ENCODE measurements at places on chromosomes 12 and 14.

- peak; percentile 68 for DNase-seq
These were observed 7.3 kb downstream of the STXBP6 start for GRCh38 chr14:25042362-25043299.

GRCh38 chr14:51041108-51041531 lies 53.8 kb downstream of the TRIM9 start:
- no peak for DNase-seq

- DNase-seq: peak; percentile 99
These were observed 1.9 kb upstream of the PTMS start for GRCh38 chr12:6764011-6764828.

DNA sequence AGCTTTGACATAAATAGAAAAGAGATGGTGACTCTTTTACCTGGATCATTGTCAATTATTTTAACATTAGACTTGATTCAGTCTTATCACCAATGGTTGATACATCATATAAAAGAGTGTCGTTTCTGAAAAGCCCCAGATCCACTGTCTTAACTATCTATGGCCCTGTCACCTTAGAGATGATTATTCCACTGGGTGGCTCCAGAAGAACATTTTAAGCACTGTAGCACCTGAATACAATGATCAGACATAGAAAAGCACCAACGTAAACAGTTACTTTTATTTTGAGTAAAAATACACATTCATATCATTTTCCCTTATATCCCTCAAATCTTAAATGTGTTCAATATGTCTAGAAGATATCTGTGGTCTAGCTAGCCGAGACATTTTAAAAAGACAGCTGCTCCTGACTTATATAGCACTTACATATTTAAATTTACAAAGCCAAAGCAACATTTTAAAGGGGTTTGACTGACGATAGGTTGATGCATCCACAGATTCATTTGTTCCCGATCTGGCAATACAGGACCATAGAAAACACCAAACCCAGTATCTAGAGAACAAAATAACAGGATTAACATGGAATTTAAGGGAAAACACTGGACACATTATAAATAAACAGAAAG lies 32.9 kb downstream of the TSPAN8 start:
- no peak for DNase-seq

GRCh38 chr12:98374007-98374406 lies 141.4 kb upstream of the TMPO start:
- DNase-seq: no peak
